HuH-7.5 (cell line): ENCODE measurements at places on chromosomes 1 and 21.

DNA sequence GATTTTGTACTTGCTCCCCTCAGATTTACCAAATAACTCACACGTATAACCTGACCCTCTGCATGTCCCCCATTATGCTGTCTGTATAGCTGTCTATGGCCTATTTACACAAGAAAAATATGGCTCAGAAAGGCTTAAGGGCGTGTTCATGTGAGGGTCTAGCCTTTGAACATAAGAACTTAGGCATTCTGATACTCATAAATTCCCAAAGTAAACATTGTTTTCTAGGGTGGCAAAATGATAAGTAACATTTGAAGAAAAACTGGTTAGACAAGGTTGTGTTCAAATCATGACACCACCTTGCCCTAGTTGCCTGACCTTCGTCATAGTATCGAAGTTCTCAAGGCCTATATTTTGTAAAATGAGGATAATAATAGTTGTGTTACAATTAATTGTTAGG, 394.6 kb downstream of the LRRIQ3 start:
- no peak for DNase-seq

DNA sequence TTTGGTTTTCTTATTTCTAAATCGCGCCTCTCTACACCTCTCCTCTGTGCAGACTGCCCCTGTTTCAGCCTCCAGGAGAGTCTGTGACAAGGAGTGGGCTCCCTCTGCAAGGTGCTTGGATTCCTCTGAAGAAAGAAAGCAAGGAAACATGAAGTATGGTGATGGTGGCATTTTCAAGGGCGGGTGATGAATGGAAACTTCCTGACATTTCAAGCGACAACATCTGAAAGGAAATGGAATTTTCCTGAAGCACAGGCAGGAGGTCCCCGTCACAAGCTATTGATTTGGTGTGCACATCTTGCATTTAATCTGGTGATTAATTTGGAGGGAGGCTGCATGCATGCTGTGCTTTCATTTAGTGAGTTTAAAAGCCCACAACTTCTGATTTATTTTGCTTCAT, 164.6 kb upstream of the FGGY start:
- no peak for DNase-seq

- no peak for DNase-seq
Measured at GRCh38 chr1:119141020-119141424, 569 bp upstream of the WARS2 start.

DNA sequence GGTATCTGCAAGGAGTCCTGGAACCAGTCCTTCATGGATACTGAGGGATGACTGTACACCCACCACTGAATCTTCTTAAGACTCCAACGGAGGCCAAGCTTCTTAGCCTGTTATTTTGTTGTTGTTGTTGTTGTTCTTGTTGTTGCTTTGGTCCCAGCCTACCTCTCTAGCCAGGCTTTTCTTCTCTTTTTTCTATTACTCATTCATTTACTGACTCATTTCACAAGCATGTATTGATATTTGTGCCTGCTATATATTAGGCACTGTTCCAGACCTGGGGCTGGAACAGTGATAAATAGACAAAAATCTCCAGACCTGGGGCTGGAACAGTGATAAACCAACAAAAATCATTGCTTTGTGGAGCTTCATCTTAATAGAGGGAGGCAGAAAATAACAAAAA, 20.4 kb downstream of the CENPF start:
- DNase-seq: no peak

GRCh38 chr1:226982451-226983177, 42.5 kb downstream of the COQ8A start:
- DNase-seq: no peak

DNA sequence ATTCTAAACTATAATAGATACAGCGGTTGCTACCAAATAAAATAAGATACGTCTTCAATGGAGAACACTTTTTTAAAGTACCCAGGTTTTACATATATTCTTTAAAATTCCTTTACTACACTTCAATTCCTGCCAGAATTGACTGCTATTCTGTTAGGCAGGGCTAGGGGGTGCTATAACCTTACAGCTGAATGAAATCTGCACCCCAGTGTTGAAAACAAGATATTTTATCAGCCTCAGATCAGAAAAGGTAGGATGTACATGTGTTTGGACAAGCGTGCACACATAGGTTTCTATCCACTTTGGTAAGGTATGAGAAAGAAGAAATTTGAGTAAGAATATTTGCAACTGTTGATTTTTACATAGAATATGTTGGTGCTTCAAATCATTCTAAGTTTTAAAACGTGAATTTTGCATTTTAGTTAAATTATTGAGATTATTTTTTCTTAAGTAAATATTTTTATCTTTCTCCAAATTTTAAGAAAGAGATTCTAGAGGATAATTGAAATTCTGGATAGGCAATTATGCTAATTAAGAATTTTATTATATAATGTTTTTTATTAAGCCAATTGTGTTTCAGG, 490.8 kb upstream of the ADGRL4 start:
- no peak for DNase-seq

DNA sequence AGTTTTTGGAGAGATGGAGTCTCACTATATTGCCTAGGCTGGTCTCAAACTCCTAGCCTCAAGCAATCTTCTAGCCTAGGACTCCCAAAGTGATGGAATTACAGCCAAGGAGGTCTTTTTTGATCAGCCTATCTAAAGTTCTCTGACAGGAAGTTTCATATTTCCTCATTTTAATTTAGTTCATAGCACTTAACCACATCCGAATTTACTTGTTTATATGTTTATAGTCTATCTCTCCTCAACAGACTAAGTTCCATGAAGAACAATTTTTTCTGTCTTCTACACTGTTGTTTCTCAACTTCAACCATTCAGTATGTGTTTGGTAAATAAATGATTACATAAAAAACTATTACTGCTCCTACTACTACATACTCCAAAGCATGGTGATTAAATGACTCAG, 47.9 kb downstream of the GON4L start:
- no peak for DNase-seq

GRCh38 chr1:31295874-31296485, 608 bp downstream of the SNRNP40 start:
- no peak for DNase-seq

- DNase-seq: no peak
Measured at GRCh38 chr1:33111965-33112364, 31.0 kb downstream of the AZIN2 start.

- DNase-seq: no peak
Measured at GRCh38 chr21:31142600-31142999, 104.3 kb upstream of the KRTAP19-8 start.
